ENCODE measurements at places on chromosomes 4 and X.

DNA sequence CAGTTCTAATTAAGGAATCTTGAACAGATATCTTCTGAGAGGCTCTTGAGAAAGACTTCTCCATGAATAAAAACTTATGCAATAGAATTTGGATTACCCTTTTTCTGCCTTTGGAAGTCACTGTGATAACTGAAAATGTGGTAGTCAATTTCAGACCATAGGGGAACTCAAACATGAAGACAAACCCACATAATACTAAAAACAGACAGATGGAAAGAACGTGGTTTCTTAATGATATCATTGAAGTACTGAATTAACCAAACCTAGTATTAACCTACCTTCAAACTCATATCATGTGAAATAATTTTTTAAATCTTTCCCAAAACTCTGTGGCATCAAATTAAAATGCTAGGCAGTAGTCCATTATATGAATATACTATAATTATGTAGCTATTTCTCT lies 153.5 kb downstream of the CAMK2D start:
- DNase-seq = no peak

GRCh38 chr4:97942951-97943350 lies 200.3 kb downstream of the STPG2 start:
- no peak for DNase-seq

GRCh38 chrX:133580625-133581024 lies 165.3 kb upstream of the GPC4 start:
- DNase-seq = no peak

GRCh38 chrX:41923211-41923977 lies at the start of gene CASK:
TSS of gene CASK (minus strand) at chrX:41923554. CDS start at chrX:41922988, 566 bp downstream.
- peak; percentile 86 for DNase-seq

DNA sequence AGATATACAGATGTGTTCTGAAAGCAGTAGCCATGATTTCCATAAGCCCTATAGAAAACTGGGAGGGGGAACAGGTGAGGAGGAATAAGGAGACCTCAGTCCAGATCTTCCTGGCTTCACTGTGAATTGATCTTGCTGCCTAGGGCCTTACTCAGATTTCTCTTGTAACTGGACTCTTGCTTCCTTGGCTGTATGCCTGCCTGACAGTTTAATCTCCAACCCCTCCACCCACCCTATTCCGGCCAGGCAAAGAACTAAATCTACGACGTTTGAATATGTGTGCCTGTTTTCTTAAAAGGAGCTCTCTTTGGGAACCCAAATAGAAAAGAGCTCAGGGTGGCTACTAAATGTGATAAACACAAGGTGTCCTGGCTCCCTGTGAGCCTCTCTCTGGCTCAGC lies 173.0 kb downstream of the GPC3 start:
- no peak for DNase-seq

GRCh38 chrX:7076245-7076661 lies 71.3 kb upstream of the STS start:
- no peak for DNase-seq

DNA sequence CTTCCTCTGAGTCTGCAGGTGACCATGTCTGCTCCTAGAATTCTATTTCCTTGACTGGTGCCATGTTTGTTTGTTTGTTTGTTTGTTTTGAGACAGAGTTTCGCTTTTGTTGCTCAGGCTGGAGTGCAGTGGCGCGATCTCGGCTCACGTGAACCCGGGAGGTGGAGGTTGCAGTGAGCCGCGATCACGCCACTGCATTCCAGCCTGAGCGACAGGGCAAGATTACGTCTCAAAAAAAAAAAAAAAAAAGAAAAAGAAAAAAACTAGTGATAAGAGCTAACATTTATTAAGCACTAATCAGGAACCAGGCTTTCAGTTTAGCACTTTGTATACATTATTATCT lies 7.2 kb downstream of the SAT1 start:
- no peak for DNase-seq

GRCh38 chrX:8284131-8284530 lies 113.1 kb upstream of the VCX2 start:
- DNase-seq = no peak

DNA sequence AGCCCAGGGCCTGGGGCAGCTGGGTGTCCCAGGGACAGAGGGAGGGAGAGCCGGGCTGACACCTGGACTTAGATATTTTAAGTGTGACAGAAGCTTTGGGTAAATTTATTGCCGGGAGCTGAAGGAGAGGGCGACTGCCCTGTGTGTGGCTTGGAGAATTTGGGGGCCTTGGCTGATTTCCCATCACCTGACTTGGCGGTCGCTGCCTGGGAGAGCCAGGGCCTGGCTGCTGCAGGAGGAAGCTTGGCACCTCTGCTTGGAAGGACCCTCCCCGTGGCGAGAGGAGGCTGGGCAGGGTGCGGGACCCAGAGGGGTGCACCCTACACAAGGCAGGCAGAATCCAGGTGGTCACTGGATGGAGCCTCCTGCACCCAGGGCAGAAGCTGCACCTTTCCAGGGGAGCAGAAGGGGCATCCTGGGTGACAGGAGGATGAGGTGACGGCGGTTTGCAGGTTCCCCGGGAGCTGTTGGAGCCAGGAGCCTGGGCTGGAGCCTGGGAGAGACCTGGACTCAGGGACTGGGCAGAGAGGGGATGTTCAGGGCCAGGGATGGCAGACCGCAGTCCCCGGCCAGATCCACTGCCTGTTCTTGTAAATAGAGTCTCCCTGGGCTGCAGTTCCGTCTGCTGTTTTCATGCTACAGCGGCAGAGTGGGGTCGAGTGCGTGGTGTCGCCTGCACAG lies 72.0 kb downstream of the RGS12 start:
- DNase-seq = no peak

GRCh38 chrX:16771483-16772398 lies 14.5 kb upstream of the TXLNG start:
- DNase-seq = no peak

GRCh38 chr4:48047421-48047844 lies 30.9 kb downstream of the NIPAL1 start:
- peak; percentile 60 for DNase-seq

DNA sequence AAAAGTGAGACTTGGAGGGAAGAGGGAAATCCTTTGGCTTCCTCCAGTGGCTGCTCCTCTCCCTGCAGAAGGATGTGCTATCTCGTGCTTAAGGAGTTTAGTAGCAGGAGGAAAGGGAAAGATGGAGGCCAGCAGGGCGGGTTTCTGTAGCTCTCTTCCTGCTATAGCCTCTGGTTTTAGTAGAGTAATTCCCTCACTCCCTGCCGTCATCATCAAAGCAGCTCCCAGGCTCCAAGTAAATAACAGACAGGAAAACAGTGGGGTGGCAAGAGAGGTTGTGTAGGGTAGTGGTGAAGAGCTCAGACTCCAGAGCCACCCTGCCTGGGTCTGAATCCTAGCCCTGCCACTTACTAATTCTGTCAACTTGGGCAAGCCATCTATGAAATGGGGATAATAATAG lies 81.5 kb upstream of the CITED1 start:
- no peak for DNase-seq

GRCh38 chr4:8607603-8608481 lies 15.3 kb downstream of the CPZ start:
- peak; percentile 14 for DNase-seq

DNA sequence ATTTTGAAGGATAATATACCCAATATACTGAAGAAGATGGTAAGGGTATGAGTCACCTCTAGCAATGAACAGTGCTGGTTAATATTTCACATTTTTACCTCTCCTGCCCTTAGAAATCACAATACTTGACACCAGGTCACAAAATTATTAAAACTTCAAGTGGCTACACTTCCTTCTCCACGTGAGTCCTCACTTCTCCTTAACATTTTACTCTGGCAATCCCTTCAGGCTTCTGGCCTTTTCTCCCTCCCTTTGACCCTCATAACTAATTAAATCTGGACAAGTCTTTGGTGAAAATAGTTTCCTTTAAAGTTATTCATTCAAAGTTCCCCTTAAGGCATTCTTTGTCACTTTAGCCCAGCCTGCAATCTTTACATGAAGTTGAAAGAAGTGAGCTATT lies 190.4 kb downstream of the UNC5C start:
- DNase-seq = no peak

GRCh38 chr4:124092541-124092984 lies 620.0 kb downstream of the ANKRD50 start:
- no peak for DNase-seq

DNA sequence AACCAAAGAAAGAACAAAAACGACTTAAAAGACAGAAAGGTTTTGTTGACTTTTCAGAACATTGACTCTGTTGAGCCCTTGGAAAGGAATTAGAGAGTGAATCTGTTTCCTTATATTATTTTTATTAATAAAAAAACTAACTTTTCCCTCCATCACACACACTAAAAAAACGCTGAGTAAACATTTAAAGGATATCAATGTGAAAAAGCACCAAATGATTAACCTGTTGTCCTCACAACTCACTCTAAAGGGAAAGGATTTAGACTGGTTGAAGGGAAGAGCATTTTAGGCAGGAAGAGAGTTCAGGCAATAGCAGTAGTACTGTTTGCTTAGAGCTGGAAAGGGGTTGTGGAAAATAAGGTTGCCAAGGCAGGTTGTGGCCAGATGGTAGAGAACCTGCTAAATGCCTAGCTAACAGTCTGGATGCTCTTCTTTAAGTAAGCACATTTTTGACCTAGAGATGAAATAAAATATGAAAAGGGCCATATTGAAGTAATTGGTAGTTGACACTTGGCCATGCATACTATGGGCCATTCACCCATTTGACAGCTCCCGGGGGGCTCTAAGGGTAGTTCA lies 98.0 kb upstream of the NDP start:
- no peak for DNase-seq

GRCh38 chr4:20193141-20193936 lies 58.4 kb upstream of the SLIT2 start:
- DNase-seq = no peak

DNA sequence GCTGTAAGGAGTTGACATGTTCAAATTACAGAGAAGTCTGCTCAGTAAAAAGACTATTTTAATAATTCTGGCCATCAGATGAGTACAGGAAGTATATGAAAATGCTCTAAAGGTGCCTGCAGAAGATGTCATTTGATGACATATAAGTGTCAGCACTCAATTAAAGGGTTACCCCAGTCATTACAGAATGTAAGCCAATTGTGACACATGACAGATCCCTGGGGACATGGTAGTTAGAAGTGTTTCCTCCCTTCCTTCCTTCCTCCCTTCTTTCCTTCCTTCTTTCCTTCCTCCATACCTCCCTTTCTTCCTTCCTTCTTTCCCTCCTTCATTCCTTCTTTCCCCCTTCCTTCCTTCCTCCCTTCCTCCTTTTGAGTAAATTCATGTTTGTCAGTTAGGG lies 453.0 kb downstream of the RAPGEF2 start:
- DNase-seq = no peak

DNA sequence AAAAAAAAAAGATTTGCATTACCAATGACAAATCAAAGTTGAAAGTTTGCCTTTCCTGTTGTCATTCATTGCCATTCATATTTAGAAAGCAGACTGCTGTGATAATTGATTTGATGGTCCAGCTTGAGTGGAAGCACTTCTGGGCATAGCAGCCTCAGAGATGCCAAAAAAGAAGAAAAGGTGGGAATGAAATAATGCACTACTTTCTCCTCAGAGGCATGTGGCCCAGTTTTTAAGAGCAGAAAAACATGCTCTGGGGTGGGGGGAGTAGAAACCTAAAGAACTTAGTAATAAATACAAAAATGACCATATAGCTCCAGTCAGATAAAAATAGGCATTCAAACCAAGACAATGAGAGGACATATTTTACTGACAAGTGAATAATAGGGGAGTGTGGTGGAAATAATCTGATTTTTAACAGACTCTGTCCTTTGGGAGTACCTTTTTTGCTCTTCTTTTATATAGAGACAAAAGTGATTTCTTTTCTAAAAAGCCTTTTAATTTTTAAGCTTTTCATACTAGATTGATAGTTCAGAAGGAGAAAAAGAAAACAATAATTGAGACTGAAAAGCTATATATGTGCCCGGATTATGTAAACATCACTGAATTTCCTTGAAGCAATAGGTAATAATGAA lies 599.1 kb downstream of the RPA4 start:
- DNase-seq = no peak

DNA sequence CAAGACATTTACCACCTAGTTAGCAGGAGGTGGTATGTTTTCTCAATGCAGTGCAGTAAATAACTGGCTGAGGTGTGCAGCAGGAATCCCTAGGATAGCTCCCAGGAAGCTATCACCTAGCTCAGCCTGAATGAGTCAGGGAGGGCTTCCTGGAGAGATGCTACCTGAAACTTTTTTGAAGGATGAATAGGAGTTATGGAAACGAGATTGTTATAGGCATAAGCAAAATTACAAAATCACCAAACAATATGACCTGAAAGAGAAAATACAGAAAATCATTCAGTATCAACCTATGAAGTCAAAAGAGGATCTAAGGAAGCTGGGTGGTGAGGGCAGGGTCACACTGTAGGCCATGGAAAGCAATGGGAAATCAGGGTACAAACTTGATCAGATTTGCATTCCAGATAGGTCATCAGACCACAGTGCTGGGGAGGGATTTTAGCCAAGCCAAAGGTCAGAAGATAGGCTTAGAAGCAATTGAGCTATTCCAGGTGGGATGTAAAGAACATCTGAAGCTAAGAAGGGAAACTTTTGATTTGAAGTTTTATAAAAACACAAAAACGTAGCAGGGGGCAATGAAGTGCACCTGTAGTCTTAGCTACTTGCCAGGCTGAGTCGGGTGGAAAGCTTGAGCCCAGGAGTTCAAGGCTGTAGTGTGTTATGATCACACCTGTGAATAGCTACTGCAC lies 11.3 kb downstream of the AREG start:
- no peak for DNase-seq

DNA sequence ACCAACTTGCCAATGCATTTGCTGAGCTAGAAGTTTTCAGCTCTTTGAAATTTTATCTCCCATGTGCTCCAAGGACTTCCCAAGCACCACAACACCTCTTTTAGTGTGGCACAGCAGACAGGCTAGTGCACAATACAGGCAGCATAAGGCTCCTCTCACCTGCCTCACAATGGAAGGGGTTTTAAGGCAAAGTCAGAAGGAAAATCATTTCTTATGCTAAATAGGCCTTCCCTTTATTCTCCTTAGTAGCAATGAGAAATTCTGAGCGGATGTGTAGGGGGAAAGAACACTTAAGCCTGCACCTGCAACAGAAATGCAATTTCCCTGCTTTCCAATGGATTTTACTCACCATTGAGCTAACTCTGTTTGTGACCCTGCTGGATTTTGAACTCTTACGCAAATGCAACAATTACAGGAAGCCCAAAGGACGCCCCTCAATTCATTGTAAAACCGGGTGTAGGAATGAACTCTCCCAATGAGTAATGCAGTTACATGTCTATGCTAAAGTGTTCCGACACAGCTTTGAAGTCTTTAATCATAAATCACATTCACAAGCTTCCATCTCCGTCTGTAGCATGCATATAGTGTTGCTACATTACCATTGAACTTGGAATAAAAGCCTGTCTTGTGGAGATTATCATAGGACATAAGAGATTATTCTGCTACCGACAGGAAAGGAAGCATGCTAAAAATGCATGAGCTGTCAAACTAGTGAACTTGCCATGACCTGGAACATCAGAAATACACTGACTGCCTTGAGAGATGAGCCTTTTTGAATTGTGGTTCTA lies 1084.9 kb downstream of the RPA4 start:
- no peak for DNase-seq

GRCh38 chrX:13115146-13115855 lies 70.9 kb upstream of the FAM9C start:
- DNase-seq = no peak

- DNase-seq = no peak
Observed at GRCh38 chrX:130347321-130347720, 7.6 kb downstream of the SLC25A14 start.

Measured in stimulated activated naive CD4-positive, alpha-beta T cell treated with Interleukin-2 at 50 U/mL for 16 hours (primary cell).